Central memory CD4-positive, alpha-beta T cell (primary cell): ENCODE measurements at places on chromosomes 2 and 18.

DNA sequence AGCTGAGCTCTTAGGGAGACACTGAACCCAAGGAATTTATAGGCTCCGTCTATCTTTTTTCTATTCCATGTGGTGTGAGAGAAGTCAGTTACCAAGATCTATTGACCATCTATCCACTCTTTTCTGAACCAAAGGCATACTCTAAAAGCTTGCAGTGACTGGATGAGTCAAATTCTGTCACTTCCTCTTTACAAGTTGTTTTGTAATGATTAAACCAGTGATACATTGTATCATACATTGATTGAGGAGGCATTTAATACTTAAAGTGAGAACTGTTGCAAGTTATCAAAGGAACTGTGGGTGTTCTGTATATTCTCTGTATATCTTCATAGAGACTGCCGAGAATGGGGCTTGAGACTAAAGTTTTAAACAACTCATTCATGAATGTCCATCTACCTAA is 188.8 kb downstream of the CAMKMT start:
- DNase-seq = no peak

GRCh38 chr2:219112651-219113338 is 47.8 kb downstream of the NHEJ1 start:
- DNase-seq = no peak

DNA sequence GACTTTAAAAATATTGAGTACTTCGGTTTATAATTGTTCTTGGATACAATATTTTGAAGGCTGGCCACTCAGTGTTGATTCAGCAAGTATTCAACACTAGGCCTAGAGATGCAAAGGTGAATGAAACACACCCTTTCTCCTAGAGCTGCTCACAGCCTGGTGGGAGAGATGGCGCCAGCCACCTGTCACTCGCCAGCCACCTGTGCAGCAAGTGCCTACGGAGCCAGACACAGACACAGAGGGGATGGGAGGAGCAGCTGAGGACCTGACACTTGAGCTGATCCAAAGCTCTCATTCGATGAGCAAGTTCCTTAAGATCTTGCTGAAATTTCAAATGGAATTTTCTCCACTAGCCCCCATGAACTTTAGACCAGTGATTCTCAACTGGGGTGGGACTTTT is 151.1 kb upstream of the RIOK3 start:
- DNase-seq = no peak

- no peak for DNase-seq
These were observed 157.8 kb upstream of the DAPL1 start for GRCh38 chr2:158637357-158637756.

DNA sequence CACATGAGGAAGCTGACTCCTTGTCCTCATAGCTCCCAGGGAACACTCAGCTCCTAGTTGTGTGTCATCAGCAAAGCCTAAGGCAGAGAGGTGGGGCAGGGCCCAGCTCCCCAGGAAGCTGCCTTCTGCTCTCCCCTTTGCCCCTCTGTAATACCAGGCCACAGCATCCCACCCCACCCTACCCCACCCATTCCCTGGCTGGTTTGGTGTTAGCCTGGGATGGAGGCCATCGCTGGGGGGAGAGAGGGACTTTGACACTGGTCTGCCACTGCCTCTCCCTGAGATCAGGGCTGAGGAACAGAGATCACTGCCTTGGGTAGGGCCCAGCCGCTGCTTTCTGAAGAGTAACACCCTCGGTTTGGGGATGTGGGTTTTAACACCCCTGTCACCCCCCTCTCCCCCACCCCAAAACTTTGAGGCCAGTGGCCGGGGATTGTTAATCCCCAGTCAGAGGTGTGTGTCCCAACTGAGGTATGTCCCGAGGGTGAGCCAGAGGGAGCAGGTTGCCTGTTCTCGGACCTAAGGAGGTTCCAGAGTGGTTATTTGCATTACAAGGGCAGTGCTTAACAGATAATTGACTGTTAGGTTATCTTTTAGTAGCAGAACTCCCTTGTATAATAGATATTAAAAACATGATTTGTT is 41.4 kb downstream of the TET3 start:
- no peak for DNase-seq

DNA sequence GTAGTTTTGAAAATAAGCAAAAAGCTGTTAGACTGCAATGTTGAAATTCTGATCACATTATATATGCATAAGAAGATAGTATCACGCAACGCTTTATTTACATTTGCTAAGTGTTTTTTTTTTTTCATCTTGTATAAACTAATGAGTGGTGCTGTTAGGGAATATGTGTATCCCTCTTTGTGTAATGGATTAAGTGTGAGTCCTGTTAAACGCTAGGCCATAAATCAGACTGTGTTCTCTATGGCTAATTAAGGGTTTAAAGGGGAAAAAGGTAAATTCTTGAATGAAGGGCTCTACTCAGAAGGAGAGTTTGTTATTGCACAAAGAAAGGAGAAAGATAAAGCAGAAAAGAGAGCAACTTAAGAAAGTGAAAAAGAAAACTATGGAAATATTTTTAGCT is 4.8 kb upstream of the ASXL3 start:
- no peak for DNase-seq

GRCh38 chr2:134336921-134337320 is 83.0 kb downstream of the MGAT5 start:
- no peak for DNase-seq

- no peak for DNase-seq
These were observed 146.4 kb upstream of the MAP2 start for GRCh38 chr2:209277444-209277843.
